ENCODE measurements at places on chromosomes 16 and 17.

DNA sequence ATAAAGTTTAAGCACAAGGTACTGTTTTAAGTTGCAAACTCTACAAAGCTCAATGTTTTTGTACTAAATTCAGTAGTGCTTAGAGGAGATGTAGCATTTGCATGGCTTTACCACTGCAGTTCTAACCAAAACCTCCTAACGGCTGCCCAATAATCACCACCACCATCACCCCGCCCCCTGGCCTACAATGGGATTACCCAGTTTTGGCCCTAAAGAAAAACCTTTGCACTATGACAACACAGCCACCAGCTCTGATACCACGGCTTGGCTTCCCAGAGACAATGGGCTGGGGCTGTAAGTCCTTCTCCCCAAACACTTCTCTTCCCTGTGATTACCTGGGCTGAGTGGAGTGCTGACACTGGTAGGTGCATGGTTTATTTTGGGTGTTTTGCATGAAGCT lies 58.4 kb upstream of the MTMR4 start:
- DNase-seq: no peak

DNA sequence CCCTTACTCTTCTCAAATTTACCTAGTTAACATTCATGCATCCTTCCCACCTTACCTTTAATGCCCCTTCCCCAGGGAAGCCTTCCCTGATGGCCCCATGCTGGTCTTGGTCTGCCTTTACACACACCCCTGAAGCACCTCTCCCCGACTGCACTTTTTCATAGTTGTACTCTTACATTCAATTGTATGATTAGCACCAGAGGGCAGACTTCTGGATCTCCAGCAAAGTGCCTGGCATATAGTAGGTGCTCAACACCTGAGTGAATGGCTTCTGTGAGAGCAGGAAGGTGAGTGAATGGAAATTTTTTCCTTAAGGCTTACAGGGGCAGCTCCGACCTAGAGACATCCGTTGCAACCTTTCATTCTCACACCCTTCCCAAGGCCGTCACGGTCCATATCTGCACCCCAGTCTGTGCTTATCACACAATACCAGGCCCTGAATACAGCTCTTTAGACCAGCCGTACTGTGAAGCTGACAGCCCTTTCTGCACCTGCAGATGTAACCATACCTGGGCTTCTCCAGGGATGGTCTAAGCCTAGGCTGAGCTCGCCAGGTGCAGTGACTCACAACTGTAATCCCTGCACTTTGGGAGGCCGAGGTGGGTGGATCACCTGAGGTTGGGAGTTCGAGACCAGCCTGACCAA lies 4.4 kb downstream of the PGAP3 start:
- no peak for DNase-seq

GRCh38 chr16:20906341-20907255 lies 6.0 kb downstream of the LYRM1 start:
- no peak for DNase-seq

DNA sequence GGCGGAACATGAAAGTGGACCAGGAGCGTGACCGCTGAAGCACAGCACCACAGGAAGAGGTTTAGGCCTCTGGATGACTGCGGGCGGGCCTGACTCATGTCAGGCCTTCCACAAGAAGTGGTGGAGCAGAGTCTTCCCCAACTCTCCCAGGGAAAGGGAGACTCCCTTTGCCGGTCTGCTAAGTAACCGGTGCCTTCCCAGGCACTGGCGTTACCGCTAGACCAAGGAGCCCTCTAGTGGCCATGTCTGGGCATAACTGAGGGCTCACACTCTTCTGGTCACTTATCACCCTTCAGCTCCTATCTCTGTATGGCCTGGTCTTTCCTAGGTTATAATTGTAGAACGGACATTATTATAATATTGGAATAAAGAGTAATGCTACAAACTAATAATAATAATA lies 1931.9 kb downstream of the TP53TG3F start:
- no peak for DNase-seq

DNA sequence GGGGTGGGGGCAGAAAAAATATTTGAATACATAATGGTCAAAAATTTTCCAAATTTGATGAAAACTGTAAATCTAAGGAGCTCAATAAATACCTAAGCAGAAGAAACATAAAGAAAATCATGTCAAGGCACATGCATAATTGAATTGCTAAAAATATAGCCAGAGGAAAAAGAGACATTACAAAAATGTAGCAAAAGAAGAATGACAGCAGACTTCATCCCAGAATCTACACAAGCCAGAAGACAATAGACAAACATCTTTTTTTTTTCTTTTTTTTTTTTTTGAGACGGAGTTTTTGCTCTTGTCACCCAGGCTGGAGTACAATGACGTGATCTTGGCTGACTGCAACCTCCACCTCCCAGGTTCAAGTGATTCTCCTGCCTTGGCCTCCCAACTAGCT lies 62.0 kb upstream of the ATP2A3 start:
- DNase-seq: no peak

GRCh38 chr16:56961851-56962281 lies at the start of gene CETP:
Gene CETP, plus strand, starts transcription at chr16:56961950. Its CDS starts 30 bp downstream, at chr16:56961980.
- DNase-seq: no peak

- DNase-seq: no peak
Observed at GRCh38 chr16:16007743-16008111, 58.3 kb downstream of the ABCC1 start.

DNA sequence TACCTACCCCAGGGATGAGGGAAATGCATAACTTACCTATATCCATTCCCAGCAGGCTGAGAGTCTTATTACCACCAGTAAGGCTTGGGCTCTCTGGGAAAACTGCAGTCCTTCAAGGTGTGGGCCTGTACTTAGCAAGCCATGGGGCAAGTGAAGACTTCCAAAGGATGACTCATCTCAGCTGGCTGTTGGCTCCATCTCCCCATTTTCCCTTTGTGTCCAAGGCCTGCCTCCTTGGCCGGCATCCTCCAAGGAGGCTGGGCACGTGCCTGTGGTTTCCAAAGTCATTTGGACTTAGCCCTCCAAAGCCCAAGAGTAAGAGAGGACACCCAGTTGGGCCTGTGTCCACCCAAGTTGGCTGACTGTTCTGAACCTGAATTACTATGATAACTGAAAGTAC lies 89.8 kb downstream of the TMEM100 start:
- no peak for DNase-seq

DNA sequence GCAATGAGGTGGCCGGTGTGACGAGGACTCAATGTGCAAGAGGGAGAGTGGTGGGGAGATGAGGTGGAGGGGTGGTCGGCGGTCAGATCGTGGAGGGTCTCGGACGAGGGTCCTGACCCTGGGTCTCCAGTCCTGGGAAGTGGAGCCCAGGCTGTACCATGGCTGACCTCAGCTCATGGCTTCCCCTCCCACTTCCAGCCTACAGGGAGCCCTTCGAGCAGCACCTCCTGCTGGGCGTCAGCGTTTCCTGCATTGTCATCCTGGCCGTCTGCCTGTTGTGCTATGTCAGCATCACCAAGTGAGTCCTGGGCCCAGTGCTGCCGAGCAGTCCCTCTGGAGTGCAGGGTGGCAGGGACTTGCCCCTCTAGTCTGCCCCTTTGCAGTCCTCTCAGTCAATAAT lies 41.8 kb downstream of the IL4R start:
- DNase-seq: no peak

- DNase-seq: no peak
Observed at GRCh38 chr17:77204536-77204935, 63.8 kb downstream of the SEC14L1 start.

Data from stimulated activated CD8-positive, alpha-beta memory T cell treated with anti-CD3 and anti-CD28 coated beads, Interleukin-7, amount 100 ng/mL, for 1 hour (primary cell).